ENCODE measurements at places on chromosomes 4 and X. TPM values are rescaled to one million over a fixed set of nuclear protein-coding genes. Genes with fewer than 3 reads are reported as not detected.

ESX1 gene
- total RNA-seq: not detected

SERPINA7 gene
- total RNA-seq: not detected

N4BP2 gene
- total RNA-seq: 8.8 TPM

ASB9 gene
- 24.5 TPM for total RNA-seq

XG gene
- total RNA-seq: not detected

SH3BGRL gene
- total RNA-seq: 77.1 TPM

SYTL5 gene
- total RNA-seq: 0.17 TPM

RRH gene
- total RNA-seq: not detected

KIAA1210 gene
- total RNA-seq: not detected

ELOVL6 gene
- 11.9 TPM for total RNA-seq

CTSO gene
- total RNA-seq: 3.7 TPM

RS1 gene
- total RNA-seq: not detected

SH3TC1 gene
- total RNA-seq: 2.9 TPM

FGG gene
- 5.6 TPM for total RNA-seq

ALG13 gene
- 100 TPM for total RNA-seq

CT45A2 gene
- total RNA-seq: not detected

IL2 gene
- not detected for total RNA-seq

MAGEE1 gene
- total RNA-seq: 1.4 TPM

ARMCX6 gene
- total RNA-seq: 52.8 TPM

CXCL3 gene
- 11.1 TPM for total RNA-seq

VSIG4 gene
- total RNA-seq: not detected

Measured in NCI-H460 (cell line).